Nucleus accumbens (tissue), 56 donors: ENCODE measurements at places on chromosomes 7 and 10.
A peak's percentile ranks its signal among the peaks of the same experiment; 100 is the strongest.

DNA sequence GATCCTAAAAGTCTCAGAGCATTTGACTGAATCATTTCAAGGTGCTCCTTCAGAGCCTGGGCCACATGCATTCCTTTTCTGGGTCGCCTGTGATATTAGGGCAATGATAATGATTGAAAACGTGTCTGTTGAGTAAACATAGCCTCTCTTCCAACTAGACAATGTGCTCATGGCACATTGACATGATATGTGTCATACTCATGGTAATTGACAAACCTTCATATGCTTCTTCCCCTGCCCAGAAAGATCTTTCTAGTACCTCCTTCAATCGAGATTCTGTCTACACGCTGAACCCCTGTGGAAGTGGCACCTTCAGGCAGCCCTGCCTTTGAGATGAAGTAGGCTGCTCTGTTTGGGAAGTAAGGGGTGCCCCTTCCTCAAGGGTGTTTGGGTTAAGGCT is 98.9 kb upstream of the TCF7L2 start:
- no peak for DNase-seq

DNA sequence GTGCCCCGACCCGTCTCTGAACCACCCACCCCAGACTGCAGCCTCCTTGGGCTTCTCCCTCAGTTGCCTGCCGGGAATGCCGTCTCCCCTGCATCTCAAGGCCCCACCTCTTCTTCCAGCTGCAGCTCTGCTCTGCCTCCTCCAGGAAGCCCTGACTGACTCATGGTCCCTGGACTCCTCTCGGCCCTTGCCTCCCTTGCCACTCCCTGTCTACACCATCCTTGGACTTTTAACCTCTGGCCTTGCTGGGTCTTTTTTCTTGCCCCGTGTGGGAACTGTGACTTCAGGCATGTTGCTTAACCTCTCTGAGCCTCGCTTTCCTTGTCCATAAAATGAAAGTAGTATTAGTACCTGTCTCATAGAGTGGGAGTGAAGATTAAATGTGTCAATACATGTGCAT is 56.3 kb downstream of the C10orf105 start:
- DNase-seq, result no peak

DNA sequence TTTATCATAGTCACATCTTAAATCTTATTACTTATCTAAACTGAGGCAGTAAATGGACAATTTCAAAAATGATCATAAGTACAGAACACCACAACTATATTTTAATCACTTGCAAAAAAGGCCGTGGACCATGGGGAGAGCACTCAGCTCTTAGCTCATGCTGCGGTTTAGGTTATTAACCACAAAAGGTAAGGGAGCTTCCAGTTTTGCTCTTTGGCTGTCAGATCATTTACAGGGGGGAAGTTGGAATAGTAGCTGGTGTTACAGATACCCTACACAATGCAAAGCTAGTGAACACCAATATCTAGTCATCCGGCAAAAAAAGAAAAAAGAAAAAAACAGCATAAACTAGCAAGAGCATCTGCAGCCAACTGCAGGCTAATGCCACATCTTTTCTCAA is 147.0 kb downstream of the BBS9 start:
- DNase-seq, result no peak

DNA sequence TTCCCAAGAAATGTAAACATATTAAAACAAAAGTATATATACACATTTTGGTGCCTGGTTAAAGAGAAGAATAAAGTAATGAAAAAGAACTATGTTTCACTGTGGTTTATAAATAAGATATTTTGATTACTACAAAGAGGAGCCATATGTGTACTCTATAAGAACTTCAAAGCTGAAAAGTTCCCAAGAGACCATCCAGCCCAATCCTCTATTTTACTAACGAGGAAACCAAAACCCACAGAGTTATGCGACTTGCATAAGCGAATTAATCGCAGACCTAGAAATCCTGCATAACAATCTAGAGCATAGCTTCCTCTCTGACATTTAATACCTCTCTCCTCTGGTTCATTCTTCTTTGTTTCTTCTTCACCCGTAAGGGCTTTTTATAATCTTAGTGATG is 937.1 kb downstream of the CNTNAP2 start:
- no peak for DNase-seq

GRCh38 chr10:119290301-119291048 is 83.1 kb downstream of the GRK5 start:
- DNase-seq, result no peak

DNA sequence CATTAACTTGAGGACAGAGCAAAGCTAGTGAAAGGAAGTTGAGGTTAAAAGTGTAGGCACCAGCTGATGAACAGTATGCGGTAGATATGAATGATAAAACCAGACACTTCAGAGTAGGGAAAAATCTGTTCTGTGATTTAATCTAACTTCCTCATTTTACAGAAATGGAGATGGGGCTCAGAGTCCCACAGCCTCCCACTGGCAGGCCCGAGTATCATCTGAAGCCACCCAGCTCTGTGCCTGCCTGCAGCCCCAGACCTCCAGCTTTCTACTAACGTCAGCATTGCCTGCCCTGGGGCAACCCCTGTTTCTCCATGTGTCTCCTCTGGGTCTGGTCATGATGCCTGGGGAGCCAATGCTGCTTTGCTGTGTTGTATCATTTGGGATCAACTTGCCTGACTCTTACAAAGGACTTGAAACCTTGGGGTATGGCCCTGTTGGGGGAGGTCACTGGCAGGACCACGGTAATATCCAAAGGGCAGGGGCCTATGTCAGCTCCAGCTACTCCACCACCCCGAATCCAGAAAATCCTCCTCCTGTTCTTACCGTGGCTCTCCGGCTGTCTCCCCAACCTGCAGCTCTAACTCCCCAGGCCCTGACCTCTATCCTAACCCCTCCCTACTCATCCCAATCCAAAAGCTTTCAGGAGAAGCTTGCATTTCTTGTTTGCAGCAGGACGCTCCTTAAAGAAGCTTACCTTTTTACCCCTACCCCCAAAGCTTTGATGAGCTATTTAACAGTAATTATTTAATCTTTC is 56.2 kb upstream of the NPY start:
- no peak for DNase-seq

- no peak for DNase-seq
Measured at GRCh38 chr10:132560241-132560731, 22.7 kb downstream of the INPP5A start.

GRCh38 chr10:8144496-8144895 is 90.0 kb downstream of the GATA3 start:
- DNase-seq, result no peak

- no peak for DNase-seq
Measured at GRCh38 chr7:111871283-111871682, 309.0 kb upstream of the IMMP2L start.

DNA sequence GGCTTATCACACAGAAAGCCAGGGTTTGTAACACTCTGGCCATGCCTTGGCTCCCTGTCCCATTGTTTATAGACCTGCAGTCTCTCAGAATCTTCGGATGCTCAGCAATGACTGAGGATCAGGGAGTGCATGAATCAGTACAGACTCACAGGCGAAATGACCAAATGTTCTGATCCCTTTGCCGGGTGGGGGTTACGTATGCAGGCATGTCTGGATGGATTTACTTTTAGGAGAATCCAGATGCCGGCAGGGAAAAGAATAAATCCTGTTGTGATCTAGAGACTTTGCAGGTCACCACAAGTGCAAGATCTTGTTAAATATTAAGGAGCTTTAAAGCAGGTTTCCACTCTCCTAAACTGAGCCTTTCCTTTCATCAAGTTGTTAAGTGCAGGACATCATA is 149.5 kb downstream of the SFMBT2 start:
- no peak for DNase-seq

DNA sequence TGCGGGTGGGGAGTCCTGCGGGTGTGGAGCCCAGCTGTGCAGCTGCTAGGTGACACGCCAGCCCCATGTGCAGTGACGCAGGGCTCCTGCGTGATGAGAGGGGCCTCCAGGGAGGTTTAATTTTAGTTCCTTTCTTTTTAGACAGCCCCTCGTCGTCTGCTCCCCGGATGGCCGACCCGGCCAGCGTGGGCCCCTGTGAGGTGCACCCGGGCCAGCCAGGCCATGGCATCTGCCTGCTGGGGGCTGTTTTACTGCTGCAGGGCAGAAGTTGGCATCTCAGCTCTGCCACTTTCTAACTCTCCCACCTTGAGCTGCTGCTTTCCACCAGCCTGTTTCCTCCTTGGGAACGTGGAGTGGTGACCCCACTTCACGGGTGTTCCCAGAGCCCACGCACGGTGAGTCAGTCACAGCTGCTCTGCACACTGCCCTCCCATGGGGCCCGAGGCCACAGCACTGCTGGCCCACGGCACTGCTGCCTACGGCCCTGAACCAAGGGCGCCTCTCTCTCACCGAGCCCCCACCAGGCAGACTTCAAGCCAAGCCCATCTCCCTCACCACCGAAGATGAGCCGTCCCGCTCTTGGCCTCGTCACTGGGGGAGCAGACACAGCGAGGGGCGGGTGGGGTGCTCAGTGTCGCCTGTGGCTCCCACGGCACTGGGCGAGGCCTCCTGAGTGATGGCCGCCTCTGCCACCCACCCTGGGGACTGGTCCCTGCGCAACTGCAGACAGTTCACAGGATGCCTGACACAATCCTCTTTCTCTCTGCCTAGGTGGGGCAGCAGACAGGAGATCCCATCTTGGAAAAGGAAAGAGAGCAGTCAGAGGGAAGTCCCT is 21.3 kb downstream of the CYP2W1 start:
- peak; percentile 32 for DNase-seq

- no peak for DNase-seq
Measured at GRCh38 chr7:143223784-143224183, 1.9 kb downstream of the TAS2R40 start.

DNA sequence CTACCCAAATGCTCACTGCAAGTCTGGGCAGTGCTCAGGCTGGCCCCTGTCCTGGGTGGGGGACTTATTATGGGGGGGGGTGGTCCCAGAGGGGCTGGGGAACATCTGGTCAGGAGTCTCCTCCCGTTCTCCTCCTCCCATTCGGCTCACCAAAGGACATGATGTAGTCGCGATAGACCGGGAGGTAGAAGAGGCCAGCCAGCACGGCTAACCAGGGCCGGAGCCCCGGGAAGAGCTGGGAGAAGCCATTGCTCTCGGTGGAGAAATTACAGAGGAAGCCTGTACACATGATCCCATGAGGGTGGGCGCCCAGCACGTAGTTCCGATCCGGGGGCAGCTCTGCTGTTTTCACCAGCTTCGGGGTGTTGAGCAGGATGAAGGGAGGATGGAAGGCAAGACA is 2.4 kb downstream of the MOGAT3 start:
- DNase-seq, result no peak

GRCh38 chr10:98400482-98400881 is 14.5 kb downstream of the PYROXD2 start:
- DNase-seq, result no peak

- DNase-seq, result no peak
Measured at GRCh38 chr7:103704701-103705100, 258.7 kb upstream of the SLC26A5 start.

DNA sequence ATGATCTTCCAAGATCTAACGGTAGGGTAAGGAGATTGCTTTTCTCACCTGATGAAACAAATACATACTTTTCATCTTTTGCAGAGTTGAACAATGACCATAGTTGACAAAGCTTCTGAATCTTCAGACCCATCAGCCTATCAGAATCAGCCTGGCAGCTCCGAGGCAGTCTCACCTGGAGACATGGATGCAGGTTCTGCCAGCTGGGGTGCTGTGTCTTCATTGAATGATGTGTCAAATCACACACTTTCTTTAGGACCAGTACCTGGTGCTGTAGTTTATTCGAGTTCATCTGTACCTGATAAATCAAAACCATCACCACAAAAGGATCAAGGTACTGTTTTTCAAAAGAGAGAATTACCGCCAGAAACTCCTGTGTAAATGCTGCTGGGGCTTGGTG is 79.9 kb downstream of the ANKRD61 start:
- DNase-seq, result no peak

DNA sequence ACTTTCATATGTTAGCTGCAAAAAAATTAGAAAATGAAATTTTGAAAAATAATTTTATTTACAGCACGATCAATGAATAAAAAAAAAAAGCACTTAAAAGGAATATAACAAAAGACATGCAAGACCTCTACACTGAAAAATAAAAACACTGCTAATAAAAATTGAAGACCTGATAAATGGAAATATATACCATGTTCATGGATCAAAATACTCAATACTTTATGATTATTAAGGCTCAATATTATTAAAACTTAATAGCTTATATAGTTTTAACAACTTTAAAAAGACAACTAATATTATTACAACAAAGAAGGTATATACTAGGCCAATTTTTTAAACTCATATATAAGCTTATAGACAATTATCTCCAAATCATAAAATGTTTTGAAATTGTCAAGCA is 143.0 kb downstream of the GFRA1 start:
- DNase-seq, result no peak

GRCh38 chr10:17240096-17240495 is 12.1 kb downstream of the VIM start:
- no peak for DNase-seq

DNA sequence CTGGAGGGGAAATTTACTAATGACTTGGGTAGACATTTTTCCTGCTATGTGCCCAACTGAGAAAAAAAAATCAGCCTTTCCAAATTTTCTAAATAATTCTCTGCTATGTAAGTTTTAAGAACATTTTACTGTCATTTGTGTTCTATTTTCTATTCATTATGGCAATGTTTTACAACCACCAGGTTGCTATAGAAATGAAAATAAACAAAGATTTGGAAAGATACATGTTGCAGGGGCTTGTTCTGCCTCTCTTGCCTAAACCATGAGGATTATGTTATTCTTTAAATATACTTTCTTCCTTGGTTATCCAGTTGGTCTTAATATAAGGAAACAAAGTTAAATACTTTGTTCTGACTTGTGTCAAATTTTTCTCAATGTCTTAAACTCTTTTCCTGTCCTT is 257.2 kb downstream of the TWIST1 start:
- no peak for DNase-seq

DNA sequence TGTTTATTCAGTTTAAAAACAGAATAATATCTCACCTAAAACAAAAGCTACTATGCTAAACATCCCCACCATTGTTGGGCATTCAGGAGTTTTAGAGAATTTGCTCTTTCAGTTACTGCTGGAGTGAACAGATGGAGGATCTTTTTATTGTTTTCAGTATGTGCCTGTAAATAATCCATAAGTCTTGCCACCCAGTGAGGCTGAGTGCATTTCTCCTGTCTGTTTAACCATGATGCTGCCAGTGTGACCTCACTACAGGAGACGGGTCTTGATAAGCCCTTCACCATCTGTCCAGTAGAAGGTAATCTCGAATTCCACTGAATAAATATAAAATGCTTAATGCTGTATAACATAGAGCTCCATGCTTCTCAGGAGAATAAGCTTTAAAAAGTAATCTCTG is 430.9 kb downstream of the POM121L12 start:
- DNase-seq, result no peak

DNA sequence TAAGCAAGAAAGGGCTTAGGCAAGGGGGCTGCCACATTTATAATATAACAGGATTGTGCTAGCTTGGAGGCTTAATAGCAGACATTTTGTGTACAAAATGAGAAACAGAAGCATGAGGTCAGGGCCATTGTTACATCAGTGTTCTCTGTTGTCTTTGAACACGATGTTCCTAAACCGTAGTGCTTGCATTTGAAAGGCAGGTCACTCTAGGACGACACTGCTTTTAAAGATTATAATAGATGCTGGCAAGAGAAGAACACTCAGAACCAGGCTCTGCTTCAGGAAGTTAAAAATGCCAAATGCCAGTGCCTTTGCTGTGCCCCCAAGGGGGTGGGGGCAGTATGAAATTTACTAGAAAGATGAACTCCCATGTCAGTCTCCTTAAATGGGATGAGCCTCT is 91.1 kb downstream of the SORCS3 start:
- DNase-seq, result no peak
